ENCODE measurements at places on chromosomes 2 and 18. TPM values are rescaled to one million over a fixed set of nuclear protein-coding genes. Genes with fewer than 3 reads are reported as not detected.
A peak's percentile ranks its signal among the peaks of the same experiment; 100 is the strongest.

GRCh38 chr2:239609162-239609561 is 208.3 kb upstream of the HDAC4 start:
- H3K36me3 ChIP-seq: peaks cover 7% of the 10 kb centered on the region
- no peaks in the 10 kb centered on the region for H3K4me1 ChIP-seq
- H3K4me3 ChIP-seq: no peak overlapping the region
- DNase-seq: no peak
- no peaks in the 10 kb centered on the region for H3K27me3 ChIP-seq

DNA sequence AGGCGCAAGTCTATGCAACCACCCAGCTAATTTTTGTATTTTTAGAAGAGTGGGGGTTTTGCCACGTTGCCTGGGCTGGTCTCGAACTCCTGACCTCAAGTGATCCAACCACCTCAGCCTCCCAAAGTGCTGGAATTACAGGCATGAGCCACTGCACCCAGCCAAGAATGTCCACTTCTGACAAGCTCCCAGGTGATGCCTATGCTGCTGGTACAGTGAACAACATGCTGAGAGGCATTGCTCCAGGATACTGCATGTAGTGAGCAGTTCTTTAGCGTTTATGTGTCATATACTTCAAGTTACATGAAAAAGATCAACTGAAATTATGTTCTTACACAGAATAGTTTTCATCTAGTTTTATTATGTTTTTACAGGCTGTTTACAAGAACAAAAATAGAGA is 17.2 kb upstream of the ELAC1 start:
- H3K4me1 ChIP-seq: peaks cover 13% of the 10 kb centered on the region
- no peak overlapping the region for H3K4me3 ChIP-seq
- H3K27ac ChIP-seq: no peak overlapping the region
- H3K27me3 ChIP-seq: no peaks in the 10 kb centered on the region
- H3K36me3 ChIP-seq: peaks cover 12% of the 10 kb centered on the region
- DNase-seq: no peak

DUSP2 gene
- 18.0 TPM for total RNA-seq

GRCh38 chr2:68251855-68252399 is 405 bp downstream of the PPP3R1 start:
- H3K4me3 ChIP-seq: peak overlapping the region; percentile 98
- H3K27me3 ChIP-seq: peaks cover 7% of the 10 kb centered on the region
- DNase-seq: no peak
- peaks cover 15% of the 10 kb centered on the region for H3K36me3 ChIP-seq

GRCh38 chr2:238685713-238686112 is 162.2 kb upstream of the TWIST2 start:
- H3K4me3 ChIP-seq: no peak overlapping the region
- no peaks in the 10 kb centered on the region for H3K36me3 ChIP-seq
- peaks cover 39% of the 10 kb centered on the region for H3K4me1 ChIP-seq
- H3K27ac ChIP-seq: peak overlapping the region; percentile 87
- DNase-seq: no peak
